ENCODE measurements at places on chromosomes 12 and 14. TPM values are rescaled to one million over a fixed set of nuclear protein-coding genes. Genes with fewer than 3 reads are reported as not detected.

DNA sequence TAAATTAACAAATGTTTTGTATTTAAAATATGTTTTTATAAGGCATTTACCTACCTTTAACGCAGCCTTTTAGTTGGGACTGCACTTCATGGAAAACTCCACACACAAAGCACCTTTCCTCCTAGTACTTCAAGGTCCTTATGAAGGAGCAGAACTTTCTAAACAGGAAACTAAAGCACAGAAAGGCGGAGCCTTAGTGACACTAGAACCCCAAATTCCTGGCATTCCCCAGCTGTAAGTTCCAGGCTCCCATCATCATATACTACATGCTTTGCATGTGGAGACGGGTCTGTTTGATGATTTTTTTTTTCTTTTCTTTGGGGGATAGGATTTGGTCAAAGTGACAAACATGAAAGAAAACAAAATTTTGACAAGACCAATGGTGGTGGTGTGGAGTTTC is 39.5 kb downstream of the STXBP6 start:
- no peaks in the 10 kb centered on the region for H3K36me3 ChIP-seq
- DNase-seq, result no peak
- no peaks in the 10 kb centered on the region for H3K4me1 ChIP-seq
- H3K4me3 ChIP-seq, result no peak overlapping the region

The RTN1 gene
- not detected for total RNA-seq

- no peak overlapping the region for H3K27ac ChIP-seq
- H3K36me3 ChIP-seq, result no peaks in the 10 kb centered on the region
- H3K4me1 ChIP-seq, result peaks cover 24% of the 10 kb centered on the region
Measured at GRCh38 chr14:76968621-76969063, 59.9 kb downstream of the IRF2BPL start.

DNA sequence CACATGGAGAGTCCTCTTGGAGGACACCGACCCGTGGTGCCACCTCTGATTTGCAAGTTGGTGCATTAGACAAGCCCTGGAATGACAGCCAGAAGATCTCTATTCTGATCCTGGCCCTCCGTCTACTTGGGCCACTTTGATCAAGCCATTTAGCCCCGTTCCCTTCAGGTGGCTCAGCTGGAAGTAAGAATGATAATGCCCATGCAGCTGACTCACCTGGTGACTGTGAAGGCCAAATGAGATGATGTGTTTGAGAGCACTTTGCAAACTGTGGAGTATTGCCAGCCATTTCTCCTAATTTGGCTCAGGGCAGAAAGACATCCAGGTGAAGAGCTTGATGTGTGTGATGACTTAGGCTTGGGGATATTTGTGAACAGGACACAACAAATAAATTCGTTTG is 165.9 kb downstream of the ETV6 start:
- DNase-seq, result no peak
- H3K27ac ChIP-seq, result peak overlapping the region; percentile 38
- H3K36me3 ChIP-seq, result peaks cover 41% of the 10 kb centered on the region
- H3K4me1 ChIP-seq, result peaks cover 59% of the 10 kb centered on the region

DNA sequence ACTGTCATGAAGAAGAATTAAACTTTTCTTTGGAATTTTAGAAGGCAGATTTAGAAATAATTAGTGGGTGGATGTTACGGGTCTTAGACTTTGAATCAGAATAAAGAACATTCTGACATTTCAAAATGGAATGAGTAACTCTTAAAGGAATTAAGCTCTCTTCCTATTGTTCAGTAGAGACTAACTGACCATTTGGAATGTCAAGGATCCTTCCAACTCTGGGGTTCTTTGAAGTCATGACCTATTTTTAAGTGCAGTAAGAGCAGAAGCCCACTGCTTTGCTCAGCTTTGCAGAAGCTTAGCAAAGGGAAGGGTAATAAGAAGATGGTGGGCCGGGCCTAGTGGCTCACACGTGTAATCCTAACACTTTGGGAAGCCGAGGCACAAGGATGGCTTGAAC is 4.0 kb downstream of the CHURC1 start:
- peak; percentile 40 for DNase-seq
- no peak overlapping the region for H3K27ac ChIP-seq
- H3K36me3 ChIP-seq, result peaks cover 38% of the 10 kb centered on the region
- peaks cover 44% of the 10 kb centered on the region for H3K4me1 ChIP-seq
- no peak overlapping the region for H3K4me3 ChIP-seq

GRCh38 chr14:96519970-96520369 is 17.8 kb downstream of the PAPOLA start:
- DNase-seq, result no peak
- no peaks in the 10 kb centered on the region for H3K27me3 ChIP-seq
- peaks cover 27% of the 10 kb centered on the region for H3K36me3 ChIP-seq

The KRT7 gene
- 12.3 TPM for total RNA-seq

DNA sequence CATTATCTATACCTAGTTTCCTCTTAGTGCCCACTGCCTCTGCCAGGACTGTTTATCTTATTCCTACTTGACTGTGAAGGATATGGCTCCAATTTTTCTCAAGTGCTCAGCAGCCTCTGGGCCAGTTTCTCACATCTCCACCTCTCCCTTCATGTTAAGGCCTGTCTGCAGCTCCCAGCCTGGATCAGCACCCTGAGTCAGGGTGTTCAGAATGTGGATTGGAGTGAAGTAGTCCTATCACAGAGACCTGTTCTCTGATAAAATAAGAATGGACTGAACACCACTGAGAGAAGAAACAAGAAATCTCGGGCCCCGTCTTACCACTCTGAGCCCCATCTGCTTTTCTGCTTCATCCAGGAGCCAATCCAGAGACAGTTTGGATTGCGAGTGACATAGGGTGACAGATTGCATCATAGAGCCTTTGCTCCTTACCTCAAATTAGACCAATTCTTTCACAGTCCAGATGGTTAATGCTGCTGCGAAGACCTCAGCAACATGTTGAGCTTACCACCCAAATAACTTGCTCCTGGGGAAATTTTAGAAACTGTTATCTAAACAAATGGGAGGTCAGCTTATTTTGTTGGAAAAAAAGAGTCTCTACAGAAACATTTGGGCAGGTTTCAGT is 473.1 kb downstream of the PDZRN4 start:
- DNase-seq, result no peak
- no peak overlapping the region for H3K27ac ChIP-seq
- no peaks in the 10 kb centered on the region for H3K27me3 ChIP-seq
- H3K36me3 ChIP-seq, result no peaks in the 10 kb centered on the region
- H3K4me3 ChIP-seq, result no peak overlapping the region

DNA sequence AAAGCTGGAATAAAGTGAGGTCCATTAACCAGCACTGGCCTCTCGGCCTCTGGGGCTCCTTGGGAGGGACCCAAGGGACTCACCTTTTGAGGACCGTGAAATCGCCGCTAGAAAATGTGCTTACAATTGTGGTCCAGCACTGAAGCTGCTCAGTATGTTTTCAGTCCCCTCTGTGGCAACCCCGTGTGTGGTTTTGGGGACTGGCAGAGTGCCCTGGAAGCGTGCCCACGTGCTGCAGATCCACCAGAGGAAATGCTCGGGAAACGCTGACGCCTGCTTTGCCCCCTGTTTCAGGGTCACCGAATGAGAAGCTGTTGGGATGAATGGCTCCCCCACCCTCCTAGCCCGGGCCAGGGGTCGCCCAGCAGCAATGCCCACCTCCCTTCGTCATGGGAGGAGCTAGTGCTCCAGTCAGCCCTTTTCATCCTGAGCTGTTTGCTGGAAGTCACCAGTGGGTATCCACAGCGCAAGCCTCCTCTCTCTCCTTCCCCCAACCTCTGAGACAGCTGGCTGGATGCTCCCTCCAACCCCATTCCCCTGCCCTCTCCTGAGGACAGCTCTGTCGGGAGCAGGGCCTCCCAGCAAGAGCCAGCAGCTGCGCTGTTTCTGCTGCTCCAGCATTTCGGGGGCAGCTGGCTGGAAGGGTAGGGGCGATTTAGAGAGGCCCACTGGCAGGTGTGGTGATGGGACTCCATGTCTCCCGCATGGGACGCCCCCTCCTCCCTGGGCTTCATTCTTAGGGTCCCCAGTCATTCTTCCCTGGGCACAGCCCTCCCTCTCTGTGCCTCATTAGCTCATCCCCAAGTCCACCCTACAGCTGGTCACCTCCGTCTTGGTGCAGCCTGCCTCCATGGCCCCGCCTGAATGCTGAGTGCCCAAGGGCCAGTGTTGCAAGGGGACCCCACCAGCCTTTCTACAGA is 33.2 kb upstream of the PPP1R13B start:
- no peak overlapping the region for H3K27ac ChIP-seq
- H3K27me3 ChIP-seq, result peaks cover 1% of the 10 kb centered on the region
- DNase-seq, result no peak
- H3K4me3 ChIP-seq, result peak overlapping the region; percentile 45

- H3K4me3 ChIP-seq, result no peak overlapping the region
- no peak overlapping the region for H3K27ac ChIP-seq
- peaks cover 13% of the 10 kb centered on the region for H3K36me3 ChIP-seq
- no peaks in the 10 kb centered on the region for H3K27me3 ChIP-seq
- peaks cover 19% of the 10 kb centered on the region for H3K4me1 ChIP-seq
Measured at GRCh38 chr14:45246691-45247090, 6.3 kb downstream of the MIS18BP1 start.

- no peaks in the 10 kb centered on the region for H3K36me3 ChIP-seq
- H3K27ac ChIP-seq, result no peak overlapping the region
- no peaks in the 10 kb centered on the region for H3K4me1 ChIP-seq
- no peak for DNase-seq
Measured at GRCh38 chr12:43079476-43079875, 472.5 kb downstream of the ADAMTS20 start.

DNA sequence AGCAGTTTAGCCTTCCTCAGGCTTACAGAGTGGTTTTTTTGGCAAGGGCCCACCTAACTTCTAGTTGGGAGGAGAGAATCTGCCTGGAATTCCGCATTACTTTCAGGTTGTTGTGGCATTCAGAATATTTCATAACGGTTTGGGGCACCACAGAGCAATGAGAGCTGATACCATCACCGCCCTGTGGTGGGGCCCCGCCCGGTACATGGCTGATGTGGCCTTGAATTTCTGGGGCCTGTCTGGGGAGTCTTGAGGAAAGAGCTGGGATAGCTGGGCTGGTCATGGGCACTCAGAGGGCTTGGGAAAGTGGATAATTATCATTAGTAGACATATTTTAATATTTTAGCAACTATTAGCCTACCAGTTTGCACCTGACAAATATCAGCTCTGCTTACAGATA is 4.2 kb downstream of the TESPA1 start:
- peak overlapping the region; percentile 90 for H3K27ac ChIP-seq
- peak; percentile 81 for DNase-seq

GRCh38 chr12:72476301-72476700 is 204.1 kb downstream of the TRHDE start:
- H3K4me3 ChIP-seq, result no peak overlapping the region
- no peak for DNase-seq
- no peaks in the 10 kb centered on the region for H3K36me3 ChIP-seq
- no peaks in the 10 kb centered on the region for H3K4me1 ChIP-seq
- H3K27ac ChIP-seq, result no peak overlapping the region

The C2CD5 gene
- 31.4 TPM for total RNA-seq

The GLIPR1 gene
- total RNA-seq, result 4.3 TPM

GRCh38 chr12:44509471-44509870 is 366.6 kb downstream of the NELL2 start:
- no peaks in the 10 kb centered on the region for H3K4me1 ChIP-seq
- no peaks in the 10 kb centered on the region for H3K27me3 ChIP-seq
- H3K36me3 ChIP-seq, result no peaks in the 10 kb centered on the region
- no peak overlapping the region for H3K4me3 ChIP-seq
- DNase-seq, result no peak
- H3K27ac ChIP-seq, result no peak overlapping the region

DNA sequence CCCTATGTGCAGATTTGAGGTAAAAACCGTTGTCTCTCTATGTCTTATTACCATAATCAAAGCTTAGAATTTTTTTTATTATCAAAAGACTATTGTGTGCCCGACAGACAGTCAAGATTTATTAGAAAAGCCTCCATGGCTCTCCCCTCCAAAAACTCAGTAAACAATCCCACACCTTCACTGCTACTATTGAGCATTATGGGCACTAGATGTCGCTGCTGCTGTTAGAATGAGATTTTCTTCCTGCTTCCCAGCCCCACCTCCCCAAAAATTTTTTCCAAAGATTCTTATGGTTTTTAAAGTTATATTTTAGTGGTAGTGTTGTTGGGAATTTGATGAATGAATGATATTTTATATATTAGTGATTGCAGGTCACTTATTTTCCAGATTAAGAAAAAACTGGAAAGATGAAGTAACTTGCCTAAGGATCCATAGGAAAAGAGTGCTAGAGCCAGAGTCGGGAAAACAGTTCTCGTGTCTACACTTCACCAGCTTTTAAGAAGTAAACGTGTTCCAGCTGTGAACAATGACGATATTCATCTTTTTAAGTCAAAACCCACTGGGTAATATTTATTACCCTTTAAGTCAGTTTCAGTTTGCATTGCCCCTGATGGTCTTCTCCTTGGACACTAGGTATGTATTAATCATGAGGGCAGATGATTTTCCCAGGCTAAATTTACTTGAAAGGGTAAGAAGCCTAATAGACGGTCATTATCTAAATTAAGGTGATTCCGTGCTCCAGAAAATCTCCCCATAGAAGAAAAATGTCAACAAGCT is 12.2 kb upstream of the FOXG1 start:
- no peak overlapping the region for H3K27ac ChIP-seq
- H3K4me1 ChIP-seq, result no peaks in the 10 kb centered on the region
- H3K4me3 ChIP-seq, result no peak overlapping the region
- peaks cover 40% of the 10 kb centered on the region for H3K27me3 ChIP-seq
- H3K36me3 ChIP-seq, result no peaks in the 10 kb centered on the region
- no peak for DNase-seq

DNA sequence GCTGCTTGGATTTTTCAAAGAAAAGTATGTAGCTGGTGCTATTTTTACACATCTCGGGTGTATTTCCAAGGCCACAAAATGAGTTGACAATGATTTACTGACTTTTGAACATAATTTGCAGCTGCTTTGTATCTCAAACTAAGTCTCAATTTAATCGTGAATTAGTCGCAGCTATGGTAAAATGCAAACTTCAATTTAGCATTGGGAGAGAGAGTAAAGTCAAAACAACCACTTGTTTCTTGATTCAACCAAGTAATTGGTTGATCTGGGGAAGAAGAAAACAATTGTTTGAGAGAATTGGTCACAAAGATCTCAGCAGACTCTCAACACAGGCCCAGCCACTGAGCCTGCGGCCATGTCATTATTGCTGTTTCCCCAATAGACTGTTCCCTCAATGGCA is 75.0 kb upstream of the DYRK2 start:
- H3K36me3 ChIP-seq, result no peaks in the 10 kb centered on the region
- H3K4me1 ChIP-seq, result peaks cover 8% of the 10 kb centered on the region
- no peak overlapping the region for H3K4me3 ChIP-seq

The TMPO gene
- total RNA-seq, result 326 TPM
